ENCODE measurements at places on chromosomes 4 and X.

GRCh38 chr4:142440093-142440492 lies 406.0 kb downstream of the INPP4B start:
- no peak for DNase-seq

DNA sequence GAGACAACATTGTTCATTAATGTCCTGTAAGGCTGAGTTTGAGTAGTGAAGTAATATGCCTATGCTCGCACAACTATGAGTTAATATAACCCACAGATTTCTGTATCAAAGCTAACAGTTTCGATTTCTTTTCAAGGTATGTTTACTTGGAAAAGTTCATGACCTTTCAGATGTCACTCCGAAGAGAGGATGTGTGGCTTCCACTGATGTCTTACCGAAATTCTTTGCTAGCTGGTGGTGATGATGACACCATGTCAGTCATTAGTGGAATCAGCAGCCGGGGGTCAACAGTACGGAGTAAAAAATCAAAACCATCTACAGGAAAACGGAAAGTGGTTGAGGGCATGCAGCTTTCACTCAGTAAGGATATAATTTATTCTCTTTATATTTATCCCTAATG lies 124.9 kb downstream of the STAG2 start:
- DNase-seq, result no peak

- no peak for DNase-seq
Measured at GRCh38 chr4:155072417-155072816, 136.0 kb upstream of the NPY2R start.

- DNase-seq, result no peak
Measured at GRCh38 chr4:141391293-141391692, 170.6 kb downstream of the ZNF330 start.

DNA sequence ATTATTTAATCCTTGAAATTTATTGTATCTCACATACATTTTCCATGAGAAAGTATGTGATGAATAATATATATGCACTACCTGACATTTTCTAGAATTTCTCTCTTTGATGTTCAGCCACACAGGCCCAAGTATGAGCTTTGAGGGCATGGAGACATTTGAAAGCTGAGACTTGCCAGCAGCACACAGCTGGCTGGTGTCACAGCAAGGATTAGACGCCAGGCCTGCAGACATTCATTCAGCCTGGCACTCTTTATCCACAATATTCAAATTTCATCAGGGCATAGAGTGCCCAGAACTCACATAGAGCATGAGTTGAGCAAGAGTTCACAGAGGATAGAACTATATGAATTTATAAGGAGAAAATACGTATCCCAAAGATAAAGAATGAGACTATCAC lies 74.0 kb downstream of the GRIA2 start:
- DNase-seq, result no peak

- no peak for DNase-seq
Measured at GRCh38 chr4:42817913-42818312, 74.6 kb upstream of the GRXCR1 start.

GRCh38 chr4:102606846-102607450 lies 105.8 kb downstream of the NFKB1 start:
- no peak for DNase-seq

- DNase-seq, result no peak
Measured at GRCh38 chr4:36391411-36391810, 110.0 kb downstream of the DTHD1 start.

DNA sequence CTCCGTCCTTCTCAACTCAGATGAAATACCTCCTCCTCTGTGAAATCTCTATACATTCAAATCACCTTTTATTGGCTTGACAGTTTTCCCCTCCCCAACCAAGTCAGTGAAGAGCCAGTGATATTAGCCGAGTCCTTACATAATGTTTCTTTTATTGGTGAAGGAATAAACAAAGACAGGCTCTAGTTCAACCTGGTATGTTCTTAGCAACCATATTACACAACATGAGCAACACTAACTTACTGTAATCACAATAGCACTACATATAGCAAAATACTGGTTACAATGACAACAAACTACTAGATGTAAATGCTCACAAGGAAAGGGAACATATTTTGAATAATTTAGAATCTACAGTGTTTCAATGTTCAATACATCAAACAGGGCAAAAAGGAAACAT lies 19.9 kb downstream of the DHX15 start:
- no peak for DNase-seq

DNA sequence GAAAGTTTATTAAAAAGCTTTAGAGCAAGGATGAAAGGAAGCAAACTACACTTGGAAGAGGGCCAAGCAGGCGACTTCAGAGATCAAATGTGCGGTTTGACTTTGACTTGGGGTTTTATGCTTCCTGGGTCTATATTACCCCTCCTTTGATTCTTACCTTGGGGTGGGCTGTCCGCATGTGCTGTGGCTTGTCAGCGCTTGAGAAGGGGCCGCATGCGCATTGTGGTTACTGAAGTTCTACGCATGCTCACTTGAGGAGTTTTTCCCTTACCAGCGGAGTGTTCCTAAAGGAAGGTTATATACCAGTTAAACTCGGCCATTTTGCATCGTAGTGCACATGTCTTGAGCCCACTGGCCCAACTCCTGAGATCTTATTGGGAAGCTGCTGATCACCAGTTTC lies 9.9 kb downstream of the ZNF157 start:
- DNase-seq, result no peak

GRCh38 chr4:10677796-10678497 lies 6.6 kb downstream of the CLNK start:
- no peak for DNase-seq

DNA sequence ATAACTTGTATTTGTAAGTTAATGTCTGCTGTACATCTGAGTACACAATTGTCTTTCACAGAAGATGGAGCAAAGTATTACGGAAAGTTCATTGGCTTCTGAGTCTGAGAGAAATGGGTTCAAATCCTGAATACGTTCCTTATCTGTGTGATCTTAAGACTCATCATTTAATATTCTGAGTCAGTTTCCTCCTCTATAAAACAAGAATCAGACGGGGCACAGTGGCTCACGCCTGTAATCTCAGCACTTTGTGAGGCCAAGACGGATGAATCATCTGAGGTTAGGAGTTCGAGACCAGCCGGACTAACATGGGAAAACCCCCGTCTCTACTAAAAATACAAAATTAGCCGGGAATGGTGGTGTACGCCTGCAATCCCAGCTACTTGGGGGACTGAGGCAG lies 57.8 kb downstream of the APBB2 start:
- DNase-seq, result no peak

DNA sequence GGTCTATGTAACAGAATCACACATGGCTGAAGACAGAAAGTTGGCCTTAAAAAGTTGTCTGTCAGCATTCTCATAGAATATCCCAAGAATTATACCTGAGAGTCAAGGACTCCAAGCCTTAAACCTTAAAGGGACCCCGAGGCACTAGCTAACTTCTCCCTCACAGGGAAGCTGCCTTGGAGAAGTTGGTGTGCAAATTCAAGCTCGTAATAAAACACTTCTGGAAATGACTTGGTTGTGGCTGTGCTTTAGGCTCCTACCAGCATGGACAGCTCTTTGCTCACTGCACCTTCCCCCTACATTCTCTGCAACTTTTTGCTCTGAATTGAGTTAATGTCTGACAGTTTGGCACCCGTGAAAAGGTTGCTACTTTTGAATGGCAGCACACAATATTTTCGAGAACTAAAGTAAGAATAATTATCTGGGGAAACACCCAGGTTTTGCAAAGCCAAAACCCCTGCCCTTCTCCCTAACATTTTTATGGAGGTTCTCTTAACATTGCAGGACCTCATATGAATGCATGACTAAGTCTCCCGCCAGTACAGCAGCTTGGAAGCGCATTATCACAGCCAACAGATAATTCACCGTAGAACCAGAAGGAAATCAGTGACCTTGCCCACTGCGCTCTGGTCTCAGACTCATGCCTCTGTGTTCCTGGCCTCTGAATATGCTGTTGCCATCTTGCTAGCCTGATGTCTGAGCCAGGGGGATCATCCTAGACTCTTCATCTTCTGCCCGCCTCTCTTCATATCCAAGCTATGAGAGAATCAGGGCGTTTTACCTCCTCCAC lies 91.0 kb downstream of the MGST2 start:
- DNase-seq, result no peak

- no peak for DNase-seq
Measured at GRCh38 chr4:162364651-162365050, 200.9 kb upstream of the FSTL5 start.

- no peak for DNase-seq
Measured at GRCh38 chr4:93409035-93409434, 419.5 kb upstream of the ATOH1 start.

- DNase-seq, result no peak
Measured at GRCh38 chr4:89491761-89492160, 184.2 kb upstream of the GPRIN3 start.

GRCh38 chrX:106178826-106179225 lies 10.7 kb downstream of the PWWP3B start:
- no peak for DNase-seq

- no peak for DNase-seq
Measured at GRCh38 chrX:13376857-13377549, 57.1 kb upstream of the ATXN3L start.

GRCh38 chrX:97389761-97390192 lies 506.1 kb downstream of the RPA4 start:
- DNase-seq, result no peak

GRCh38 chr4:84939113-84939512 lies 27.4 kb downstream of the WDFY3 start:
- no peak for DNase-seq

- no peak for DNase-seq
Measured at GRCh38 chrX:118211891-118212816, 95.5 kb upstream of the KLHL13 start.

GRCh38 chr4:54746218-54746617 lies 88.5 kb downstream of the KIT start:
- no peak for DNase-seq

GRCh38 chr4:39146211-39146610 lies 36.1 kb upstream of the WDR19 start:
- DNase-seq, result no peak

- DNase-seq, result no peak
Measured at GRCh38 chr4:186202490-186203140, 11.2 kb downstream of the CYP4V2 start.

GRCh38 chrX:24877854-24878650 lies 137.7 kb downstream of the ARX start:
- DNase-seq, result peak; percentile 56

- no peak for DNase-seq
Measured at GRCh38 chrX:129638917-129639316, 15.8 kb downstream of the APLN start.

DNA sequence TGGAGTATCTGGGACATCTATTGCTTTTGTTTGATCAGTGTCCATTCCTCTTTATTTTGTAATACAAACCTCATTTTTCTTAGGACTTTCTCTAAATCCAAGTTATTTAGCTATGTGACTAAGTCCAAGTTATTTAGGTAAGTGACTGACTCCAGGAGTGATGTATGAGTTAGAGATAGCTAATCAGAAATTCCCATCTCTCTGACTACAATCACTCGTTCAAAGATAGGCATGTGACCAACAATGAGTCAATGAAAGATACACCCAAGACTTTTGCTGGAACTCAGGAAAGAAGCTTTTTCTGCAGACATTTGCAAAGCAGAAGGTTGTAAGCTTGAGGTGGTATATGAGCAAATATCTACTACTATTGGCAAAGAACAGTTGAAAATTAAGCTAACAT lies 72.5 kb upstream of the KCNIP4 start:
- no peak for DNase-seq

DNA sequence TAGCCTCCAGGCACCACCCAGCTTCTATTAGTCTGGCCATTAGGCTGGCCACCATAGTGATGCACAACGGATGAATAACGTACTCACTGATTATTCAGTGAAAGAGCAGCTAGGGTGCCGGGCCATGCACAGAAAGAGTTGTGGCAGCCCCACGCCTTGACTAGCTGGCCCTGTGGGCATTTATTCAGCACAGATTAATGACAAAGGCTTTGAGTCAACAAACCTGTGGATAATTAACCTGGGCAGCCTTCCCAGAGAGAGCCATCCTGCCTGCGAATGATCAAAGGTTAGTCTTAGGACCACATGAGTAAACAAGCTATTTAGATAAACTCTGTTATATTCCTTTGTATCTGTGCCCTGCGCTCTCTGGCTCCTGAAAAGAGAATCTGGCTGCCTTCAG lies 37.2 kb downstream of the MAP9 start:
- no peak for DNase-seq

DNA sequence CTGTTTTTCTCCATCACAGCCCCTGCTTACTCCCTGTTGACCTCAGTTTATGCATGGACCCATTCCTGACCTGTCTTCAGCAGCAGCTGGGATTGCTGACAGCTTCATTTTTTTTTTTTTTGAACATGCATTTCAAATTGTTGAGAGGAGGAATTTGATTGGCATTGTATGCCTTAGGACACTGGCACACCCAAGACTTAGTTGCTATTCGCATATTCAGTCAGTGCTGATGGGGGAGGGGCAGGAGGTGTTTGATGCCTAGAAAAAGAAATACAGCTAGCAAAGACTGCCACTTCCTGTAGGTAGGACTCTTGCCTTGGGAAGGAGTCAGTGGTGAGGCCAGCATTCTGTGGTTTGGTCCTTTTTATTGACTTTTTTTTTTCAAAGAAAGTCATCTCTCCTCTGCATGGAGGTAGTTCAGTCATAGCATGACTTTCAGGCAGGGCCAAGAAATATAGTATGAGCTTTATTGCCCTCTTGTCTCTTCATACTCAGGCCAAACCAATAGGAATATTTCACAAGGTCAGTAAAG lies 33.6 kb upstream of the XK start:
- no peak for DNase-seq

GRCh38 chr4:6714954-6715353 lies 1.0 kb upstream of the BLOC1S4 start:
- no peak for DNase-seq

DNA sequence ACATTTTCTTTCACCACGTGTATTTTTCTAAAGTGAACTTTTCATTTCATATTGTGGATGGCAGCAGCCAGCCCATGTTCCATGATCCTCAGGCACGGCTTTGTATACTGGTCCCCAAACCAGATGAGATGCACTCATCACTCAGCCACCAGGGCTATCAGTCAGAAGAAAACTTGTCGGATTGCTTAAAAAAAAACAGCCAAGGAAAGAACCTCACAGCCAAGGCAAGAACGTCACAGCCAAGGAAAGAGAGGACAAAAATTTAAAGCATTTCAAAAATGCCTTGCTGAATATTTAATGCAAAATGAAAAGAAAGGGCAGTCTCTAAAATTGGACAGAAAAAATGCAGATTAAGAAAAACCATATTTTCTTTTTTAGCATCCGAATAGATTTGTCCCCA lies 333.3 kb downstream of the PDGFC start:
- no peak for DNase-seq

DNA sequence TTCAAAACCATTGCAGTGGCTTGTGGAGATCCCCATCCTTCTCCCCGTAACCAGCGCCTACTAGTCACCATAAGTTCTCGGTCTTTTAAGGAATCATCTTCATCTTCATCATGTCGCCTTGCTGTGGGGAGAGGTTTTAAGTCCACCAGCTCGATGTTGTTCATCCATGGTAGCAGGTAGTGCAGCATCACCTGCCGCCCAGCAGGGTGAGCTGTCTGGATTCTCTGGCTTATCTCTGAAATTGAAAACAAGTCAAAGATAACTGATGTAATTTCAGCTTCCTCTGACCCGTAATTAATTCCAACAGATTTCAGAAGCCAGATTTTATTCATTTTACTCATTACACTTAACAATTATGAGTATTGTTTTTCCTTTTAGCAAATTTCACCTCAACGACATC lies 67.4 kb downstream of the ZAR1 start:
- no peak for DNase-seq

- DNase-seq, result no peak
Measured at GRCh38 chr4:185709802-185710486, 102.0 kb downstream of the SORBS2 start.

All from NCI-H1417 treated with DMSO at 0.1 percent for 48 hours (cell line).